ENCODE measurements at places on chromosomes 1 and 21.
A peak's percentile ranks its signal among the peaks of the same experiment; 100 is the strongest.

DNA sequence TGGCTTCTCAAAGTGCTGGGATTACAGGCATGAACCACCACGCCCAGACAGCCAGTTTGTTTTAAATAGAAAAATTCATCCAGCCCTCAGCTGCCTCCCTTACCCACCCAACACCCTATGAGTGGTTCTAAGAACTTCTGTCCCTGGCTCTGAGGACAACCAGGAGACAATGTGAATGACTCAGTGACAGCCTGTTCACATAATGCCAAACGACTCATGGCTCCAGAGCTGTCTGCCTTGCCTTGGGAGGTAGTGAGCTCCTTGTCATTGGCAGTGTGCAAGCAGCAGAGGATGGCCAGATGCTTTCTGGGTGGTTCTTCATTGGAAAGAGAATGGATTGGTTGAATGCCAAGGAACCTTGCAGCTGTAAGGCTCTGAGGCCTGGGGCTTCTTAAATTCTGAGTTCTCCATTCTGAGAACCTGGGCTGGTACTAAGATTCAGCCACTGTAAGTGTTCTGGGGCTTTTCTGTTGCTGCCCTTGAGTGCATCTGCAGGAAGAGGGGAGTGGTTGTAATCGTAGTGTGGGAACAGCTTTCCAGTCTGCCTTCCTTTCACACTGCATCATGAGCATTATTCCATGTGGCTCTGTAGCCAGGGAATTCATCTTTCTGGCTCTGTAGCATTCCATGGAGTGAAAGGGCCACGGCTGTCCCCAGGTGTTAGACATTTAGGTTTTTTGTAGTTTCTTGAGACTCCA, 5.8 kb downstream of the SERINC2 start:
- no peak for DNase-seq

- DNase-seq, result no peak
Measured at GRCh38 chr1:114482585-114482984, 28.4 kb downstream of the TRIM33 start.

DNA sequence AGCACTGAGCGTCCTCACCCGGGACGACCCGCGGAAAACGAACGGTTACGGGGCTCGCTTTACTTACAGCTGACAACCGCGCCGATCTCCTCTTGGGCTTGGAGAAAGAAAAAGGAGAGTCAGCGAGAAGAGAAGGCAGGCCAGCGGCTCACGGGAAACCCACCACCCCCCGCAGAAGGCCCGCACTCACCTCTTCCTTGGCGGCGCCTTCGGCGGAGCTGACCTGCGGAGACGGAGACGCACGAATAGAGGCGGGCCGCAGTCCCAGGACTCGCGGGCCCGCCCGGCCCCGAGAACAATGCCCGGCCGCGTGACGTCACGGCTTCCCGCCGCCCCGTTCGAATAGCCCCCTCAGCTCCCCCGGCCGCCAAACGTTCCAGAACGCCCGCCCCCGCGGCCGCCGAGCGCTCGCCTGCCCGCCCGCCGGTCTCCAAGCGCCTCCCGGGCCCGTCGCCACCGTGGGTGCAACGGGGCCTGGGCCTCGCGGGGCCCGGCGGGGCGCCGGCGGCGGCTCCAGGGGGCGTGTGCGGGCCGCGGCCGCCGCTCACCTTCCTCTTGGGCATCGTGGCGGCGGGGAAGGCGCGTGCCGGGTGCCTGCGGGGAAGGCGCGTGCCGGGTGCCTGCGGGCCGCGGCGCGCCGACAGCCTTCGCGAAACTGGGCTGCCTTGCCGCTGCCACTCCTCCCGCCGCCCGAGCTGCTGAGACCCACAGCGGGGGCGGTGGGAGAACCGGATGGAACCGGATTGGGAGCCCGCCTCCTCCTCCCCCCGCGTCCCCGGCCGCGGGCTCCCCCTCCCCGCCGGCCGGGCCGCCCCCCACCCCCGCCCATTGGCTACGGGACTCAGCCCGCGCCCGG, at the start of gene HMGN1:
Gene HMGN1 (minus strand): TSS at position 734 of the 856 bp plus-strand sequence. CDS start 171 bp downstream, at position 563.
- peak; percentile 83 for DNase-seq

GRCh38 chr1:244010191-244010590, 40.9 kb upstream of the ZBTB18 start:
- no peak for DNase-seq

- DNase-seq, result no peak
Measured at GRCh38 chr1:13916530-13916929, 216.5 kb downstream of the PRDM2 start.

DNA sequence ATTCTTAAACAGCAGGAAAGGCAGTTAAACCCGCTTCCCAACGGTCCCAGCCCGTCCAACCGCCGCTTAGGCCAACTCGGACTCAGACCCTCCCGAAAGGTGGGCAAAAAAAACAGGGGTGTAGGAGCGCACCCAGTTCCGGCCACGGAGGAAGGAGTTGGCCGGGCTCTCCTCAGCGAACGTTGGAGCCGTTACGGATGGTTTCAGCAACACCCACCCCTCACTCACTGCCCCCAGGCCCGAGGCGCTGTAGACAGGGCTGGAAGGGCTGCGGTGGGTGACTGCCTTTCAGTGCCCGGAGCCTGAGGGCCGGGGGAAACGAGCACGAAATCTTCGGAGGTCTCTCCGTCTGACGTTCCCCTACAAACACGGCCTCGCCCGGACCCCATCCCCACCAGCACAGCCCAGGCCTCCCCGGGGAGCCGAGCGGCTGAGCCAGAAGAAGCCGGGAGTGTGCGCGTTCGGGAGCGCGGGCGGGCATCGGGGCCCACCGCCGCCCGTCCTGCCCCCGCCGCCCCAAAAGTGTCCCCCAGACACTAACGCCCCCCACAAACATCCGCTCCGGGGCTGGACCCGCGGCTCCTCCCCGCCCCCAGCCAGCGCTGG, 1.3 kb downstream of the KDM5B start:
- no peak for DNase-seq

DNA sequence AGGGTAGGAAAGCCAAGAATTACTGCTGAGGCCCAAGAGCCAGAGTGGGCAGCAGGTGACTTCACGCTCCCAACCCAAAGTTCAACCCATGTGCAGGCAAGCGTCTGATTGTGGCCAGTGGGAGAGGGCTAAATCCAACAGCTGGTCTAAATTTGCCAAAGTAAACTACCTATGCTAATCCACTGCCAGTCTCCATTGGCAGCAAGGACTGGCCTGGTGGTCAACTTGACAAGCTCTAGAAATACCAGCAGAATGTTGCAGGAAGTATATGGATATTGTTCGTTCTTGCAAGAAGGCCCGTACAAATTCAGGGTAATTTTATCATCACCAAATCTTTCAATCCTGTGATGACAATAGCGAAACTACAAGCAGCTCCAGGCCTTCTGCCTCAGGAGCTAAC, 1.5 kb downstream of the TMEM63A start:
- no peak for DNase-seq

DNA sequence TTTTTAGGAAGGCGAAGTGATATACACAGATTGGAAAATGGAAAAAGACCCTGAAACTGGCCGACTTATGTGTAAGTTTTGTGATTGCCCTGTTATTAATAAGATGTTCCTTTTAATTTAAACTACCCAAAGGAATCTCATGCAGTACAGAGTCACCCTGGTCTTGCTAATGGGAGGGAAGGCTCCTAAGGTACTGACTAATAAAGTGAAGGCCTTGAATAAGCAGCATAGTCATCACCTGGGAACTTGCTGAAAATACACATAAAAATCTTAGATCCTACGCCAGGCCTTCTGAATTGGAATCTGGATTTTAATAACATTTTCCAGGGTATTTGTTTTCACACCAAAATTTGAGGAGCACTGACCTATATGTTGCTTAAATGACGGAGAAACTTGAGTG, 73.4 kb upstream of the MCOLN3 start:
- no peak for DNase-seq

- DNase-seq, result no peak
Measured at GRCh38 chr21:25967181-25967900, 203.2 kb downstream of the APP start.

DNA sequence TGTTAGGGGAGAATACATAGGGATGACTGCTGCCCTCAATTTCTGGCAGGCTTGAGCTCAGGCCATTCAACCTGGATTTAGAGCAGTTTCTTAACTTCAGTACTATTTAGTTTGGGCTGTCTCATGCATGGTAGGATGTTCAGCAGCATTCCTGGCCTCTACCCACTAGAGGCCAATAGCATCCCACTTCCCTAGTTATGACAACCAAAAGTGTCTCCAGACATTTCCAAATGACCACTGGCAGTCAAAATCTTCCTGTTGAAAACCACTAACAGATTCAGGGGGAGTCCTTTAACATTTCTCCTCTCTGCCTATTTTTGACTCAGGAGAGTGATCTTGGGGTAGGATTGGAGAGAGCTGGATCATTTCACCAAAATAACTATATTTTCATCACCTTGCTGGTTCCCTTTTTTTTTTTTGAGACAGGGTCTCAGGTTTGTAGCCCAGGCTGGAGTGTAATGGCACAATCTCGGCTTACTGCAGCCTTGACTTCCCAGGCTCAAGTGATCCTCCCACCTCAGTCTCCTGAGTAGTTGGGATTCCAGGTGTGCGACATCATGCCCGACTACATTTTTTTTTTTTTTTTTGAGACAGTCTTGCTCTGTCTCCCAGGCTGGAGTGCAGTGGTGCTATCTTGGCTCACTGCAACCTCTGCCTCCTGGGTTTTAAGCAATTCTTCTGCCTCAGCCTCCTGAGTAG, 8.7 kb downstream of the GNAT2 start:
- DNase-seq, result no peak

DNA sequence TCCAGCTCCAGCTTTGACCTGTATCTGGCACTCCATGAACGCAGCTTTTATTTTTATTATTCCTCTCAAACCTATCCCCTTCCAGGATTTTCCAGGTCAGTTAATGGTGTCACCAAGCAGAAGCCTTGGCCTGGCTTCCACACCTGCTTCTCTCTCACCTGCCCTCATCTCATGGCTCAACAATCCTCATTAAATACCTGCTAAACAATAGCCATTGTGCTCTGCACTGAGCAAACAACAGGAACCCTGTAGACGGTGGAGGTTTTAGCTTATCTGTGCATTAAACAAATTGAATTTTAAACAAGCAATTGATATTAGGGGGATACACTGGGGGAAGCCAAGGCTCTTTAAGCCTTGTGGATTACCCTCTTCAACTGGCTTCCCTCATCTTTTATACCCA, 15.3 kb downstream of the PYCR2 start:
- DNase-seq, result no peak

- no peak for DNase-seq
Measured at GRCh38 chr1:246295968-246296367, 211.1 kb downstream of the SMYD3 start.

DNA sequence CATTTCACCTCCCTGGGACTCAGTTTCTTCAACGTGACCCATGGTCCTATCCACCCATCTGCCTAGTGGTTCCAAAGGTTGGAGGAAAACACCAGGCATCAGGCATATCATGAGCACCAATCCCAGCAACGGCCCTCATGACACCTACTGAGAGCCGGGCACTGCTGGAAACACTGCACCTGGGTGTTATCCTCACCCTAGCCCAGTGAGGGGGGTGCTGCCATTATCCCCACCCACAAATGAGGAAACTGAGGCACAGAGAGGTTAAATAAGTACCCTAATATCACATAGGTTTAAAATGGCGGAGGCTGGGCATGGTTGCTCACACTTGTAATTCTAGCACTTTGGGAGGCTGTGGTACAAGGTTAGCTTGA, 206.9 kb downstream of the MATN1 start:
- DNase-seq, result no peak

DNA sequence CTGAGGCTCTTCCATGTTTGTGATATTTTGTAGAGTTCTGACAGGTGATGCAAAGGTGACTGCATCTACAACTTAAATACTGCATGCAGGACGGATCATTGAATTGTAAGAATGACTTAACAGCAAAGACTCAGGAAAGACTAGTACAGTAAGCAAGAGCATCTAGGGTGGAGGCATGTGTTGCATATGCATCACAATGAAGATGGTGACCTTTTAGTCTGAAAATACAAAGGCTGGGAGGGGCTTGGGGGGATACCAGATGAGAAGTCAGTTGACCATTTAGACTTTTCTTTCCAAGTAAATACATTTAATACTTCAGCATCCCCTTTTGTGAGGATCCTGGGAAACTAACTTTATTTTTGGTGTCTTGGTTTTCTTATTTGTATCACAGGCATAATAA, 145.5 kb downstream of the NUF2 start:
- DNase-seq, result no peak

GRCh38 chr1:8545078-8545477, 227.2 kb downstream of the SLC45A1 start:
- no peak for DNase-seq

- DNase-seq, result no peak
Measured at GRCh38 chr1:74199504-74199903, 1.5 kb downstream of the FPGT start.

- no peak for DNase-seq
Measured at GRCh38 chr1:113247782-113248181, 142.5 kb upstream of the MAGI3 start.

GRCh38 chr1:231385416-231385748, 36.7 kb downstream of the EGLN1 start:
- no peak for DNase-seq

DNA sequence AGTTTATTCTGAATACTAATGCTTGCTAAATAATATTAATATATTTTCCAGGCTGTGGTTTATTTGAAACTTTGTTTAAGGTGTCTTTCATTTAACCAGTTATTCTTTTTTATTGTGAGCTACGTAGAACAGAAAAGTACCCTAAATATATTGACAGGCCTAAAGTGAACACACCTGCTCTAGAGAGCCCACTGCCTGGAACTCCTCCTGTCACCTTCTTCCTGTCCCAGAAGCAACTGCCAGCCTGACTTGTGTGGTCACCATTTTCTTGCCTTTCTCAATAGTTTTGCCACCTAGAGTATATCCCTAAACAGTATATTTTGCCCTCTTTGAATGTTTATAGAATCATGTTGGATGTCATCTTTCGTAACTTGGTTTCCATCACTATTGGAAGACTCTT, 48.5 kb downstream of the SCCPDH start:
- no peak for DNase-seq

DNA sequence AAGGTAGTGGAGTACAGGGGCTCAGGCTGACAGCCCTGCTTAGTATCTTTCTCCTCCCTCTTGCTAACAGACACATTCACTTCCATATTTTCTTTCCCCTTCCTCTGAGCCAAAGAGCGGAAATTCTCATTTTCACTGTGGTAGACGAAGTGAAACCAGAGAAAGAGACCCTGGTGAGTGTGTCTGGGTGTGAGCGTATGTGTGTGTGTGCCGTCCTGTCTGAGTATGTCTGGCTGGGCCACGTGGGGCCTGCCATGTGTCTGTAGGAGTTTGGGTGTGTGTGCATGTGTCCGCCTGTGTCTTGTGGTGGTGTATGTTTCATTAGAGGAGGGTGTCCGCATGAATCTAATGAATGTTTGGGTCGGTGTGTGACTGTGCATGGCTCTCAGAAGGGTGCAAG, 1.7 kb downstream of the COL8A2 start:
- no peak for DNase-seq

GRCh38 chr1:19680644-19681043, 16.0 kb downstream of the HTR6 start:
- DNase-seq, result no peak

Measured in GM03348 (cell line).